ENCODE measurements at places on chromosomes 11 and 22.

GRCh38 chr11:113519989-113520613 lies 44.9 kb upstream of the DRD2 start:
- no peak for DNase-seq

DNA sequence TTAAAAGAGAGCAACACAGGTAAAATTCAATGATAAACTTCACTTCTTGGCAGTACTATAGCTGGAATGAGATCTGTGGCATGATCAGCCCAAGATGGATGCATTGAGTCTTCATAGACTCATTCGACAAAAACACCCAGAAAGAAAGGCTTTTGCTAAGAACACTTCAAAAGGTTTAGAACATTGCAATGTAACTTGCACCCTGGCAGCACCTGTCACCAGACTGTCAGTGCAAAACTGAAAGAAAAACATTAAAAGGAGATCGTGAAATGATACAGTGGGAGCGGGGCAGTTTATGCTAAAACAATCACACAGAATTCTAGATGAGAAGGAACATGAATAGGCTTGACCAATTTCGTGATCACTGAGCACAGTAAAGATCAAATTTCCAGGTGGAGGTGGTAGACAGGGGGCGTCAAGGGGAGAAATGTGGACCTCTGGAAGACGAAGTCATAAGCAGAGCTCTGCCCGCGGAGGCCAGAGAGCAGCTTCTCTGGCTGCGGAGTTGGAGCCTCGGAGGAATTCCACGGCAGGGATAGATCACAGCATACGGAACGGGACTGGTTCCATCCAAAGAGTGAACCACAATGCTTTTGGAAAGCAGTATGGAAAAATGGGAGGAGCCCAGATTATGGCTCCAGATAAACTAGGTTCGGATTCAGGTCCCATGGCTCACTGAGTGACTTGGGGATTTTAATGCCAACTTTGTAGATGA lies 11.9 kb downstream of the VSIG10L2 start:
- no peak for DNase-seq

DNA sequence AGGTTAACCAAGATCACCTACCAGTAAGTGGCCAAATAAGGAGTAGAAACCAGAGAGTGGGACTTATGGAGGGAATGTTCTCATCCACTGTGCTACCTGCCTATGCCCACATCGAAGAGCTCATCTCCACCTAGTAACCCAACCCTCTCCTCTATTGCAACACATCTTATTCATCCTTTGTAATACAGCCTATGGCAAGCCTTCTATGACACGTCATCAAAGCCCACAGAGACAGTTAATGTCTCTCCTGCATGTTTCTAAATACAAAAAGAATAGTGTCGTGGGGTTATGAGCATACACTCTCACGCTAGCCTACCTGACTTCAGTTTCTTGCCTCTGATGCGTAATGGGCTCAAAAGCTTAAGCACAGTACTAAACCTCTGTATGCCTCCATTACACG lies 1158.1 kb upstream of the TENM4 start:
- no peak for DNase-seq

GRCh38 chr11:16973338-16973964 lies 40.8 kb downstream of the PLEKHA7 start:
- DNase-seq = no peak

DNA sequence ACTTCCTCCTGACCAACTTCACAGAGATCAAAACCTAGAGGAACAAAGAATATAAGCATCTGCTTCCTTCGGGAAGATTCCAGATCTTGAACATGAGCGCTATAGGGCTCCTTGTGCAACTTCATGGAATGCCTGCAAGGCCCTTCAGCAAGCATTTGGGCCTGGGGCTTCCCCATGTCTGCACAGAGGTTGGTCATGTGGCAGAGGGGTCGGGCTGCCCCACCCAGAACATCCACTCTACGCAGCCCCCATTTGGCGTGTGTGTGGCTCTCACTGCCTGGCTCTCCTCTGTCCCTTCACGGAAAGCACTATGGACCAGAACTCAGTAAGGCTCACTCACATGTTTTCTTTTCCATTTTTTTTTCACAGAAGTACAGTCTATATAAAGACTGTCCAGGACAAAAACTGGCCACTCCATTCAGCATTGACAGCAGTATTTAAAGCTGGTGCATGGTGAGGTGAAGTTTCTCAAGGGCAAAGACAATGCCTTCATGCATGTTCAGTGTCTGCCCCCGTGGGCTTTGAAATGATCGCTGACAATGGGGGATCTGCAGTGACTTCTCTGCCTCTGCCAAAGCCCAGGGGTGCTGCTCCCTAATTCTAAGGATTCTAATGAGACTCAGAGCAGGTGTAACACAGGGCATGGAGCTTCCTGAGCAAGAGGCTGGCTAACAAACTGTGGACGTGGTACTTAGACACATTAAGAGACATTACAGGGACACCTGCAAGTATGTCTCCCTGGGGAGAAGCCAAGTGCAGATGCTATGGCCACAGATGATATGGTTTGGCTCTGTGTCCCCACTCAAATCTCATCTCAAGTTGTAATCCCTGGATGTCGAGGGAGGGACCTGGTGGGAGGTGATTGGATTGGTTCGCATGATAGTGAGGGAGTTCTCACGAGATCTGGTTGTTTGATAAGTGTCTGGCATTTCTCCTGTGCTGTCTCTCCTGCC lies 66.5 kb upstream of the PITPNB start:
- DNase-seq = no peak

DNA sequence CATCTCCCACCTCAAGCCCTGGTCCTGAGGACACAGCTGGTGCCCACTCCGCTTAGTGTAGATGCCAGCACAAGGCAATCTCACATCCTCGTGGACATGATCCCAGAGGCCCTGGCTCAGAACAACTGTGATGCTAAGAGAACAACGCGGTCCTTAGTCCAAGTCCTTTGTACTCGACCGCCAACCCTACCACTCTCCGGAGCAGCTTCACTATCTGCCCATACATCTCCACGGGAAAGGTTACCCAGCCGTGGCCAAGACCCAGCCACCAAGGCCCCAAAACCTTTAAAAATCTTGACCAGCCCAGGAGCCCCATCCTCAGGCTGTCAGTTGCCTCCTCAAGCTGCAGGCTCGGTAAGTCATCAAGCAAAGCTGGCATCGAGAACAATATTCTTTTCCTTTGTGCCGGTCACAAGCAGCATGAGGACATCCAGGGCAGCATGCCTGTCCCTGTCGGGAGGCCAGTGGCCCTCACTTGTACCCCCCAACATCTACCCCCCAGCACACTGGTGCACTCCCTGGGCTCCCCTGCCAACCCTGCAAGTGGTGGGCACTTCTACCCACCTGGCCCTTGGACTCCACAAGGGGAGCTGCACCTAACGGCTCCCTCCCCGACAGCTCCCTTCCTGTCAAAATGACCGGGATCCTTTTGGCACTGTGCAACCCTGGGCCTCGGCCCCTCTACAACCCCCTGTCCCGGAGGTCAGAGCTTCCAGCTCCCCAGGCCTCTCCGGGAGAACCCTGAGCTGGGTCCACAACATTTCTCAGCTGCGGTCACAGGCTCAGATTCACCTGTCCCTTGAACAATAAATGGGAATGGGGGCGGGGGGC lies 2.5 kb downstream of the OSBPL5 start:
- no peak for DNase-seq

- no peak for DNase-seq
These were observed 169.9 kb upstream of the CCDC90B start for GRCh38 chr11:83456075-83456474.

DNA sequence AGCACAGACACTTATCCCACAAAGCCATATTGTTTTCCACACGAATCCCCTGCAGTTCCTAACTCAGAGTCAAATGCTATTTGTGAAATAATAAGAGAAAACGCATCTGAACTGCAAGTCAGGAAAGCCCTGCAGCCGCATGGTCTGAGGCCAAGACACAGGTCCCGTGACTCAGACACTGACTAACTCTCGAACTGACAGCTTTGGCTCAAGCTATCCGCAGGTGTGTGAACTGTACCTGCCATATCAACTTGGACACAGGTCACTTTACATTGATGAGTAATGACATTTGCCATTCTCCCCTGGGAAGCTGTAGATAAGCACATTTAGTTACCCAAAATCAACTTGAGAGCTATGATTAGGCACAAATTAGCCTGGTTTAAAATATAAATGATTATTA lies 34.9 kb upstream of the NFRKB start:
- DNase-seq = no peak

DNA sequence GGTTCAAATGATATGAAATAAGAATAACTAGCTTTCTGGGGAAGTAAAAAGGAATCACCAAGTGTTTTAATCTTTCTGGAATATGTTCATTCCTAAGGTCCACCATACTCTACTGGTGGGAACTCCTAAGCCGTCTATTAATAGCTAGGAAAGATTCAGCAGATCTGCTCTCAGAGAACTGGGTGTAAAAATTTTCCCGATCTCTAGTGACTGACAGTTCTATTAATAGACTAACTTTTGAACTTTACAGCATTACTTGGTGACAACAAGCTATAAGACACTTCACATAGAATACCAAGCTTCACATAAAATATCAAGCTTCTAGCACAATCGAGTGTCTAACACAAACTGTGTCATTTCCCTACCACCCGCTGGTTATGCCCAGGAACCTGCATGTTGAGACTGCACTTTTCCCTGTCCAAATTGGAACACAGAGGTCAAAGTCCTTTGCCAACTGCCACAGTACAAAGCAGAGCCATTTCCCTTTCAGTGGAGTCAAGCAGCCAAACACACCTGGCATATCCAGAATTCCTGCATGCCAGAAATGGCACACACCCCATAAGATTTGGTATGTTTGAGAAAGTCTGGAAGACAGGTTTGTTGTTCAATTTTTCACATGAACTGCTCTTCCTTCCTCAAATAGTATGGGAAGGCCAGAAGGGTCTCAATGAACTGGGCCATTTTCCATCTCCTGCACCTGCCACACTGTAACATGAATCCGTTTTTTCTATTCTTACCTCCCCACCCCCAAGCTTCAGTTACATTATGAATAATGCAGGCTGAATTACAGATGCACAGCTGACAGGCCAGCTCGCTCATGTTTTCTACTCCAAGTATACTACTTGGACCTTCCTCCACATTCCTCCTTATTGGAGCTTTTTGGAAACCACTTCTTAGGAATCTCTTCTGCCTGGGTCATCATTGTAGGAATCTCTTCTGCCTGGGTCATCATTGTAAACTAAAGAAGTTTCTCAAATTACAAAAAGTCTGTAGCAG lies 3.7 kb downstream of the OSBP start:
- DNase-seq = peak; percentile 51

GRCh38 chr22:49827853-49828598 lies at the start of gene BRD1:
BRD1 (minus strand) TSS chr22:49827873; CDS start chr22:49824317, 3,556 bp downstream.
- DNase-seq = no peak

Measured in NCI-H1092 (cell line).